ENCODE measurements at places on chromosomes 4 and X. TPM values are rescaled to one million over a fixed set of nuclear protein-coding genes. Genes with fewer than 3 reads are reported as not detected.

- DNase-seq: no peak
Measured at GRCh38 chr4:55386840-55387239, 8.9 kb upstream of the TMEM165 start.

DNA sequence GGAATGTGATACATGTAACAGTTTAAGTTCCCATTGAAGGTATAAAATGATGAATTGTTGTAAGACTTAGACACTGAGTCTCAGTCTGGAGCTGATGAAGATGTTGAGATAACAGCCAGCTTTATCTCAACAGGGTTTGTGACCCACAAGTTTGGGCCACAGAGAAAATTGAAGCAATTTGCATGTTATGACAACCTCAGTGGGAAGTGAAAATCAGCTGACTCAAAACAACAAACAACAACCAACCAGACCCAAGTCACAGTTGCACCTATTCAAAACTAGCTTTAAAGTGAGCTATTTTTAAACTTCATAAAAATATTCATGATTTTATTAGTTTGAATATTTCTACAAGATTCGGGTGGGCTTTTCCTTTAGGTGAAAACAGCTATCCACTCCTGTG, 8.0 kb downstream of the SFRP2 start:
- no peak for DNase-seq

DNA sequence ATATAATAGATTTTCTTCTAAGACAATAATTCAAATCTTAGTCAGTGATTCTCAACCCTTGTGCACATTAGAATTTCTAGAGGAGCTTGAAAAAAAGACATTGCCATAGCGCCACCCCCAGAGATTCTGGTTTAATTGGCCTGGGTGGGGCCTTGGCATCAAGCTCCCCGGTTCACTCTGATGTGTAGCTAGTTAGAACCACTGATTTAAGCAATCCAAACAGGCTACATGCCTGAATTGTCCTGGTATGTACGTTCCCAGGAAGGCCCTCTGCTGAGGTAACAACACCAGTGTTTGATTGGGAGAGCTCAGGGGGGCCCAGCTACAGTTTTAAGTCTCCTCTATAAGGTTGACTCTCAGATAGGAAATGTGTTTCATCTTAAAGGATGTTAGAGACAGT, 1.3 kb upstream of the ATP10D start:
- no peak for DNase-seq

DNA sequence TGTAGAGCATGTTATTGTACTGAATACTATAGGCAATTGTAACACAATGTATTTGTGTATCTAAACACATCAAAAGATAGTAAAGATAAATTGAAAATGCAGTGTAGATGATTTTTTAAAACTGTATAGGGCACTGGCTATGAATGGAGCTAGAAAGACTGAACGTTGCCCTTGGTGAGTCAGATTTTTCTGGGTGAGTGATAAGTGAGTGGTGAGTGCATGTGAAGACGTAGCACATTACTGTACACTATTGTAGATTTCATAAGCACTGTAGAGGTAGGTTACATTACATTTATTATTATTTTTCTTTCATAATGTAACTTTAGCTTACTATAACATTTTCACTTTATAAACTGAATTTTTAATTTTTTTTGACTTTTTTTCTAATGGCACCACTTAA, 1491.6 kb downstream of the TECRL start:
- DNase-seq: no peak

DNA sequence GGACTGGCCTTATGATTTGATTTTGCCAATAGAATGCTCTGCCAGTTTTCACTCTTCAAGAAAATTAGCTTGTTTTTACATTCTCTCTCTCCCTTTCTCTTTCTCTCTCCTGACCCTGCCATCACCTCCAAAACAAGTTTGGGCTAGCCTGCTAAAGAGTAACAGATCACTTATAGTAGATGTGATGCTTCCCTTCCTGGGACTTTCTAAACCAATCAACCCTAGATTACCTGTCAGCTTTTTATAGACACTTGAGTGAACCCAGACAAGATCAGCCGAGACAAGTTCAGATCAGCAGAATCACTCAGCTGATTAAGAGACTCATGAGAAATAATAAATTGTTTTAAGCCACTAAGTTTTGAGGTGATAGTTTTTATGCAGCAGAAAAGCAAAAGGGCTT, 521.2 kb downstream of the ANKRD50 start:
- no peak for DNase-seq

DNA sequence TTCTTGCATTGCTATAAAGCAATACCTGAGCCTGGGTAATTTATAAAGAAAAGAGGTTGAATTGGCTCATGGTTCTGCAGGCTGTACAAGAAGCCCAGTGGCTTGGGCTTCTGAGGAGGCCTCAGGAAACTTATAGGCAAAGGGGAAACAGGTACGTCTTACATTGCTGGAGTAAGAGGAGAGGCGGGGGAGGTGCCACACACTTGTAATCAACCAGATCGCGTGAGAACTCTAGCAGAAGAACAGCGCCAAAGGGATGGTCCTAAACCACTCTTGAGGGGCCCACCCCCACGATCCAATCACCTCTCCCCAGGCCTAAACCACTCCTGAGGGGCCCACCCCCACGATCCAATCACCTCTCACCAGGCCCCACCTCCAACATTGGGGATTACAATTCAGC, 50.6 kb upstream of the SHOX start:
- DNase-seq: no peak

DNA sequence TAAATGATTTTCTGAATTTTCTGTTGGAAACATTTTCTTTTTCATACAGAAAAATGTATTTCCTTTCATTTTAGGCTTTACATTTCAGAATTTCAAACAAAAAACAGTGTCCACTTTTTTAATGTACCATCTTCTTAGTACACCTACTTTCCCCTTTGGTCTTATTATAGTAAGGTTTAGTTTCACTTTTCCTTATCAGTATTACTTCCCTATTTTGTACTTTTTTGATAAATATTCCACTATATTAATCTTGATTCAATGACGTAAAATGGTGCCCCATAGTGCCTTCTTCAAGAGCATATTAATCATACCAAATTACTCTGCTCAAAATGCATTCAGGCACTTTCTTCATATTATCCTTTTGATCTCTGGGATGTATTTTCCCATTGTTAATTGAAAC, 52.5 kb downstream of the BANK1 start:
- DNase-seq: no peak

GRCh38 chr4:13833171-13833804, 205.8 kb upstream of the BOD1L1 start:
- DNase-seq: no peak

DNA sequence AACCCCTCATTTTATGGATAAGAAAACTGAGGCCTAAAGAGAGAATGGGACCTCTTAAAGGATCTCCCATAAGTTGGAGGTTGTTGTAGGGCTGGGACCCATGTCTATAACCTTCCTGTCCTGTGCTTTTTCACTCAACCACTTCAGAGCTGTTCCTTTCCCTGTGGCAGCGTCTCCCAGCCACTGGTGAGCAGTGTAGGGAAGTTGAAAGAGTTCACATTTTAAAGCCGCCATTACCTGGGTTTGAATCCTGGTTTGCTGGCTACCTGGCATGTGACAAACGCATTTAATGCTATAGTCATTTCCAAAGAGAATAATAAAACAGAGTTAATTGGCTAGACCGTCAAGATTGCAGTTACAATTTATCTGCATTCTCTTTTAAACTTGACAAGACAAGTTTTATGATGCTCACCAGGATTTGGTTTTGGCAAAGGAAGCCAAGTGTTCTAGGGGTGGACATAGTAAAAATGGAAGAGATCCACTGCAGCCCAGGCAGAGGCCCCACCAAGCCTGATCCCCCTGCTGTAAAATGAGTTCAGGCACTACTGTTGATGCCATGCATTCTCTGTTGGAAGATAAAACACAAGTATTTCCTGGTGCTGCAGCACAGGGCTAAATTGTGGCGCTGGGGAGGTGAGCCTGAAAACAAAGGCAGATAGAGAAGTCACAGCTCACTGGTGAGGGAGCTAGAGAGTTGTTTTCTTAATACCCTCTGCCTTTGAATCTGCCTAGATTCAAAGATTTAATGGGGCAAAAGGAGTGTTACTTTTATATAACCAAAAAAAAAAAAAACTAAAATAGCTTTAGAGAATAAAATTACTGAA, 218.7 kb downstream of the NWD2 start:
- no peak for DNase-seq

- no peak for DNase-seq
Measured at GRCh38 chrX:103913356-103914020, 48.9 kb upstream of the TMSB15B start.

DNA sequence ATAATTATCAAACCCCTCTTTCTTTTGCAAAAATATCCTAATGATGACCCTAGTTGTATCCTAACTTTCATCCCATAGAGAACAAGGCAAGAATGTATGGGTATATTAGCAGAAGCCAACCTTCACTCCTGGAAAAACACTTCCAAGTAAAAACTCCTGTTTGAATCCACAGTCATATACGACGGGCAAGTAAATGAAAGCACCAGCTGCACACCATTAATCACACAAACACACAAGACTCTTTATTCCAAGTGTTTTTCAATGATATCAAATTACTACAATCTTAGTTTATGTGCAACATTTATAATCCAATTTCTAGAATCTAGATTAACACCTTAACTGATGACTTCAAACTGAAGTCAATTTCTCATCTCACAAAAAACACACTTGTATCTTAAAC, 22.9 kb downstream of the ACSL4 start:
- no peak for DNase-seq

DNA sequence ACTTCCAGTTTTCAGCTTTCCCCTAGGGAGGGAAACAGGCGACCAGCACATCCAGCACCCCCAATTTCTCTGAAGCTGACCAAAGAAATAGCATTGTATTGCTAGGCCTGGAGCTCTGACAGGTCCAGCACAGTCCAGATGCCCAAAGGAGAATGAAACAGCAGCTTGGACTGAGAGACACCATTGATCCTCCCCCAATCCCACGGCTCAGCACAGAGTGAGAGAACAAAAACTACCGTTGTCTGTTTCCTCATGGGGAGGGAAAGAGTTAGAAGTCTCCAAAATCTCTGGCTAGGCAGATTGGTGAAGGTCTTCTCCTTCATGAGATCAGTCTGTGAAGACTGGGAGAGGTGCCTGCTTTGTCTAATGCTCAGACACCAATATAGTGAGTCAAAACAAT, 8.6 kb downstream of the TCEAL7 start:
- DNase-seq: no peak

DNA sequence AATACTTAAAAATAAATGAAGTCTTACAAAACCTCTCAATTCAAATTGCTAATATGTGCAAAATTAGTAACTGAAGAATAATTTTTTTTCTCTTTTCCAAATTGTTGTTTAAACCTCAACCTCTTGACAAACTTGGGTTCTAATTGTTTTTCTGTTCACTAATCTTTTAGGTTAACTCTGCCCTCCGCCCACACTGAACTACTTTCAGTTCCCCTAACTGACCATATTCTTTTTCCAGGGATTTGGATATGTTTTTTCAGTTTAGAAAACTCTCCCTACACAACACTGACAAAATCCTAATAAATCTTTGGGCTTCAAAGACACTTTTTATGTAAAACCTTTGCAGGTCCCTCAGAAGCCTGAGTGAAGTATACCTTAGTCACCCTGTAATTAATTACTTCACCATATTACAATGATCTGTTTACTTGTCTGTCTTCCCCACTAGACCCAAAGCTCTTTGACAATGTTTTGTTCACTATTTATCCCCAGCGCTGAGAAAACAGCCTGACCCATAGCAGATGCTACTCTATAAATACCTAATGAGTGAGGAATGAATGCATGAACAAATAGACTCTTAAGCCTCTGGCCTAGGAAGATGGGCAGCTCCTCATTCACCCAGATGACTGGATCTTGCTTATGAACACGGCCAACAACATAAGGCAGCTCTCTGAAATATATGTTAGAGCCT, 134.9 kb downstream of the MAML3 start:
- no peak for DNase-seq

DNA sequence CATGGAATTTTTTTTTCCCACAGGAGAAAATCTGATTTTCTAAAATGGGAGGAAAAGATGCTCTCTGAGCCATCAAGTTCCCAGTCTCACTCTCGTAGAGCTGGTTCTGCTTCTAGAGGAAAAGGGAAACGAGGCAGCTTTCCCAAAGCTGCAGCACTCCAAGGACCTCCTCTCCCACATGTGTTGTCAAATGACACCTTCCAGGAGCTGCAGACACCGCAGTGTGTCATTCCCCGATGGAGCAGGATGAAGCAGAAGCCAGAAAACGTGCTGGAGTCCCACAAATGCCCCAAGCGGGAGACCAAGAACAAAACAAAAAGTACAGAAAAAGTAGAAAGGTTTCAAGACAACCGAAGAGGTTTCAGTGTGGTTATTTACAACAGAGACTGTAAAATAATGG, 348.1 kb downstream of the ARHGAP10 start:
- DNase-seq: no peak

DNA sequence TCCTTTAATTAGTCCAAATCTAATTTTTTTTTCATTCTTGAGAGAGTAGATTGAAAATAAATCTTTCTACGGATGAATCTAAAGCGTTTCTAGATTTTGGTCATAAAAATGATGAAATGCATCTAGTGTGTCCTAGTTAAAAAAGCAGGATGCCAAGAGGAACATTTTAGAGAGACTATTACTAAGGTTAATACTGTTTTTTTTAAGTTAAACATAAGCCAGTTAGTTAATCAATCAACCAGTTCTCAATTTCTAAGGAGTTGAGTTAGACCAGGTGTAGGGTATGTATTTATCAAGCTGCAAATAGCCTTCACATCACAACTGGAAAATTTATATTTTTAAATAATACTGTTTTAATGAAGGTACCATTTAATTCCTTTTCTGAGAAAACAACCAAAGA, 679.5 kb upstream of the IGFBP7 start:
- no peak for DNase-seq

DNA sequence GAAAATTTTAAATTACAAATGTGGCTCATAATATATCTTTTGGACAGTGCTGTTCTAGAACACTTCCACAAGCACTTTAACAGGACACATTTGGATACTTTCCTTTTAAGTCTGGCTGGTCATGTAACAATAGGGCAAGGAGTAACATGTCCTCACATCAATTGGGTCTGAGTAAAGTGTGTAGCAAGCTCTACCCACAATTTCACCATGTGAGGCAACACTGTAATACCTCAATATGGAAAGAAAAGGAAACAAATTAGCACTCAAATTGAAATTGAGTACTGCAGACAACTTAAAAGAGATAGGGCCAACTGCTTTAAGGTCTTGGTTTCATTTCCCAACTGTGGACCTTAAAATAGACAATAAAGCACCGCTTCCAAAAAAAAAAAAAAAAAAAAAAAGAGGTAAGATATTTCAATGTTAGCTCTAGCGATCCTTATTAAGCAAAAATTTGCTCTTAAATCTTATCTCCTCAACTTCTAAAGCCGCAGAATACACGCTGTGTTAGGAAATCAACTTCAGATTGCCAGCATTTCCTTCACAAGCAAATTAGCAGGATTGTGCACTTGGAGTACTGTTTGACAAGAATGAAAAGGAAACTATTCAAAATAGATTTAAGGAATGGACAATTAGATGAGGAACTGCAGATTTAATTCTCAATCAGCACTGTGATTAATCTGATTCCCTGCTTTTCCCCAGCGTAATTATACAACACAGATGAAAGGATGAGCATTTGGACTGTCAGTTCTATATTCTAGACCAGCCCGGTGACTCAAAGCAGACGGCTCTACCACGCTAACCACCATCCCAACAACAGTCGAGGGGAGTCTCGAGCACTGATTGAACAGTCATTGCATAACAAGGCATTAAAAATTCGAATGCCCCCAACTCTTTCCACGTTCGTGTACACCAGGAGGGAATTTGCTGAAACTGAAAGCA, 1.6 kb downstream of the CASK start:
- peak; percentile 72 for DNase-seq

GRCh38 chr4:120156120-120156718, 89.6 kb upstream of the MAD2L1 start:
- no peak for DNase-seq

GRCh38 chr4:78645853-78646757, 94.5 kb downstream of the ANXA3 start:
- no peak for DNase-seq

Gene F8A3
- total RNA-seq: 10.5 TPM

Gene VSIG4
- not detected for total RNA-seq

Gene PABPC1L2B
- total RNA-seq: not detected

Gene SPINK2
- total RNA-seq: 1.9 TPM

Data from activated CD8-positive, alpha-beta memory T cell treated with anti-CD3 and anti-CD28 coated beads, Interleukin-2, amount 10 ng/mL, durations not matched to agents 7 days and 5 days (primary cell).